Hepatic stellate cell (primary cell): ENCODE measurements at places on chromosomes 2 and 18.

DNA sequence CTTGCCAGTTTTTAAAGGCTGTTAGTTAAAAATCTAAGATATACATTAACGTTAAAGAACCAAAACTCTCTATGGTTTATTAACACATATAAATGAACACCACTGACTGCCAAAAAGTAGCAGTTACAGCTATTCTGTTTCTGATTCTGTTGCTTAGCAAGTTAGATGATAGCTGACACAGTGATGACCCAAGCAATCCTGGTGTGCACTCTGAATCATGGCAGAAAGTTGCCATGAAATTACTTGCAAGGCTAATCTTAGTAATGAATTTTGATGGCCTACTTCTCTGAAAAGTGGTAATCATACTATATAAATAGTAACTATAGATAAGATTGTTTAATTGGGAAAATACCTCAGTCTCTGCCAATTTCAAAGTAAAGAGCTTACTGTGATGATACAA, 57.7 kb downstream of the ROCK2 start:
- peak; percentile 33 for DNase-seq

DNA sequence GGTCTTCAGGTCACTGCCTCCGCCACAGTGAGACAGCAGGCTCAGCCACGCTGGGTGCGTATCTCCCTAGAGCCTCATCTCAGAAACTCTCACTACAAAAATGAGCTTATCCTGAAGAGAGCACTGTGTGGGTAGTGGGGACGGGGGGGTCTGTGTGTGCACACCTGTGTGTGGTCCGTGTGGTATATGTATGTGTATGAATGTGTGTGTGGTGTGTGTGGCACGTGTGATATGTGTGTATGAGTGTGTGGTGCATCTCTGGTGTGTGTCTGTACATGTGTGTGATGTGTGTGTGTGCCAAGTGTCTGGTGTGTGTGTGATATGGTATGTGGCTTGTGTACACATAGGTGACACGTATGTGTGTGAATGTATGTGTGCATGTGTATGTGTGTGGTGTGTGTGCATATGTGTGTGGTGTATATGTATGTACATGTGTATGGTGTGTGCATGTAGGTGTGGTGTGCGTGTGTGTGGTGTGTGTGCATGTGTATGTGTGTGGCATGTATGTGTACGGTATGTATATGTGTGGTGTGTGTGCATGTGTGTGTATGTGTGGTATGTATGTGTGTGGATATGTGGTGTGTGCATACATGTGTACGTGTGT, 332.2 kb downstream of the EIPR1 start:
- DNase-seq, result no peak

GRCh38 chr2:608711-609110, 68.5 kb downstream of the TMEM18 start:
- DNase-seq, result no peak

GRCh38 chr2:153311432-153311831, 167.1 kb downstream of the RPRM start:
- no peak for DNase-seq

- no peak for DNase-seq
Observed at GRCh38 chr2:134233728-134234136, 20.1 kb upstream of the MGAT5 start.

- DNase-seq, result no peak
Observed at GRCh38 chr2:188381614-188382013, 89.9 kb downstream of the GULP1 start.

- no peak for DNase-seq
Observed at GRCh38 chr2:120161190-120161589, 62.0 kb downstream of the TMEM185B start.

DNA sequence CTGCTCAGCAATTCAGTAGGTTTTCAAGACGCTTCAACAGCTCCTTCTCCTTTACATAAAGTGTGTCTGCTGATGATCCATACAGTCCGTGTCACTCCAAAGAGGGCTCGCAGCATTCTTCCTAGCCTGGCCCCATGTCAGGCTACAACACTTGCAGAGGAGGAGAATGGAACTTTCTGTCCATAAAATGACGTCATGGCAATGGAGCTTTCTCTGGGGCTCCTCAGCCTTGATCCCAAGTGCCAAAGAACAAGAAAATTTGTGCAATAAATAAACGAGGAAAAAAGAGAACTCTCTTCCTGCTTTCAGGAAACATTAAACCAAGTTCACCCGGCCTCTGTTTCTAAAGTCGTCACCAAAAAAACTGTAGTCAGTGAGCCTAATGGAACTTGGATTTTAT, 199.5 kb upstream of the MEIS1 start:
- no peak for DNase-seq

DNA sequence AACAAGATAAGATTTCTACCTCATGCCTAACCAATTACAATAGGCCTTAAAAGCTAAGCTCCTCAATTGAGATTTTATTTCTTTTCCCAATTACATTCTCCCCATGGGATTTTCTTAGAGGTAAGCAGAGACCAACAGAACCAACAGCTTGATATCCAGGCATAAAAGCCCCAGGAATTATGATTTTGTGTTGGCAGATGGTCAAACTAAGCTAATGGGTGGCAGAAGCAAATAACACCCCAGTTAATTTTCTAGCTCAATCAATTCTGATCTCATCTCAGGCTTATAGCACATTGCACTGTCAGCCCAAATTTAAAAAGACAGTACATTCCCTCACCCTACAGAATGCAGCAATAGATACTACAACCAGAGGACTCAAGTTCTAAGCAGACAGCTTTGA, 156.4 kb downstream of the NRXN1 start:
- no peak for DNase-seq

- no peak for DNase-seq
Observed at GRCh38 chr2:122800781-122801180, 1045.3 kb downstream of the TSN start.

DNA sequence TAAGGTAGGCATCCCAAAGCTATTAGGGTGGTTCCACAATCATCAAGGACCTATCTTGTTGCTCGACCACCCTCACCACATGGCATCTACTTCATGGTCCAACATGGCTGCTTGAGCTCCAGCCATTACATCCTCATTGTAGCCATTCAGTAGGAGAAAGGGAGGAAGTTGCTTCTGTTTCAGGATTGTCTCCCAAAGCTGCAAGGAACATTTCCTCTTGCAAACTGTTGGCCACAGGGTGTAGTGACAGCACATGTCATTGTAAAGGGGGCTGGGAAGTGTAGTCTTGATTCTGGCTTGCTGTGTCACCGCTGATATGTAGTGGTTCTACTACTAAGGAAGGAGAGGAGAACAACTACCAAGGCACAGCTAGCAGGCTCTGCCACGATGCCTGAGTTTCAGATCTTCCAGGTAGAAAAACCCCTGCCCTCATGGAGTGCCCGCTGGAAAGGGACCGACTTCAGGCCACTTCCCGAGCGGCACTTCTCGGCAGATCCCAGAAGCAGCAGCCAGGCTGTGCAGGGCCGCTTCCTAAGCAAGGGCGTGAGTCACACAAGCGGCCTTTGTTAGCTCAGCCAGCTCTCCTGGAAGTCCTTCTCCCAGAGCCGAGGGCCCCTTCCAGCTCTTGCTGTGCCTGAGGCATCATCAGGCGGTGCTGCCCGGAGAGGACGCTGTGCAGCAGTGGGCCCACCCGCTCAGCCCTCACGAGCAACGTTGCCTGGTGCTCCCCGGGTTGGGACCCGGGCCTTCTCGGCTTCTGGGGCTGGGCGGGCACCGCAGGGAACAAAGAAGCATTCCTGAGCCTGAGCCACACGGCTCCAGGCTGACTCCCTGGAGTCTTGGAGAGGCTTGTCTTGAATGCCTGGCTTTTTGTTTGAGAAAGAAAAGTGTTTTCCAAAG, 58.2 kb downstream of the HS6ST1 start:
- DNase-seq, result peak; percentile 16

DNA sequence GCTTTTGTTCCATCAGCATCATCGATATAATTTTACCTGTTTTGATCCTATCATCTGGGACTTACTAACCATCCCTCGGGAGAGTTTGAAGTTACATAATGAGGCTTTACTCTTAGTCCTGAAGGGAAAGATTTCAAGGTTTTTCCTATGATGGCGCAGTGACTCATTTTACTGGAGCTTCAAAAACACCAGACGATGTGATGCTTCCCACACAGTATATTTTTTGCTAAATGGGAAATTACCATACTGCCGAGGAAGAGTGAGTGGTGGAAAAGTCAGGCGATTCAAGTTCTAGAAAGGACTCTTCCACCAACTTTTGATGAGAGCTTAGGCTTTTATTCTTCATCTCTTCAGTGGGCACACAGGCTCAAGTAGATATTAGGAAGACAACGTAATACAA, 44.6 kb upstream of the GCG start:
- DNase-seq, result peak; percentile 11

GRCh38 chr2:25155401-25155800, 13.0 kb downstream of the POMC start:
- no peak for DNase-seq

GRCh38 chr2:215262741-215263362, 49.0 kb upstream of the ATIC start:
- no peak for DNase-seq

DNA sequence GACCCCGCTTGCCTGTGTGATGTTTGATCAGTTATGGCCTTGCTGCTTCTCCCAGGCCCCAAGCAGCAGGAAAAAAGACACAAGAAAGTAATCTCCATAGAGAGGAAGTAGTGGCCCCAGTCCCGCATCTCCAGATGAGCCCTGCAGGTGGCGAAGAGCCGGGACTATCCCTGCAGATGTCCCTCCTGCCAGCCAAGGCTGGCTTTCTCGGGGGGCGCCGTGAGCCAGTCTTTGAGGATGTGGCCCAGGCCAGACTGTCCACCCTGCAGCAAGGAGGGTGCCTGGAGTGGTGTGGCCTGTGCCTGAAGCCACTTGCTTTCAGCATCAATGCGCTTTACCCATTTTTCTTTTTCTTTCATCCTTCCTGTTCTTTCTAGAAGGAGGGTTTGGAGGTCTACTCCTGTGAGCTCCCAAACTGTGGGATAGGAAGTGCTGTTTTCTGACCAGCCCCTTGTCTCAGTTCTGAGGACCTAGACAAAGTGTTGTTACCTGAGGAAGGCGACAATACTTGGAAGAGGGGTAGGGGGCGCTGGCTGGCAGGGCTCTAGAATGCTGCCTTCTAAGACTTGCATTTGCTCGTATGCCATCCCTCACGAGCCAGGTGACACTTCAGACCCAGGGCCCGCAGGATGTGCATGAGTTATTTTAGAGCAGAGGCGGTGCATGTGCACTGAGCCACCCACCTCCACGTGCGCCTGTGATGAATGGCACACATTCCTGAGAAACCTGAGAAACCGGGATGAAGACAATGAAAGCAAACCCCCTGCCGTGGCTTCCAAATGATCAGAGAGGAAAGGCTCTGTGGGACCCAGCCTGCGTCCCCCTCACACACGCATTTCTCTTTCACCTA, 255.8 kb downstream of the FBXO15 start:
- no peak for DNase-seq

- DNase-seq, result no peak
Observed at GRCh38 chr2:29334706-29335105, 219.5 kb downstream of the CLIP4 start.

DNA sequence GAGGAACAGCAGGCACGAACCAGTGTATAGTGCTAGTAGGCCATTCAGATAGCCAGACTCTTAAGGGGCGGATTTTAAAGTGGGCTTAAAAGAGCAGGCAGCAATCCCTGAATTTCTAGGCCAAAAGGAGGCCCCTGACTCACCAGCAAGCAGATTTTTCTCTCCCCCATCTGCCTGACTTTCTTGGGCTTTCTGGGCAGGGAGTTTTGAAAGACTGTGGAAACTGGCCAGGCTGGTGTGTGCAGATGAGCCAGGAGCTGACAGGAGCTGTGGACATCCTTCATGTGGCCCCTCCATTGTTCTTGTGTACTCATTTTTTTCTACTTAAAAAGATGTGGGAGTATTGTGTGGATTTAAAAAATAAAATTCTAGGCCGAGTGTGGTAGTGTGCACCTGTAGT, 59.0 kb downstream of the GLI2 start:
- DNase-seq, result no peak

DNA sequence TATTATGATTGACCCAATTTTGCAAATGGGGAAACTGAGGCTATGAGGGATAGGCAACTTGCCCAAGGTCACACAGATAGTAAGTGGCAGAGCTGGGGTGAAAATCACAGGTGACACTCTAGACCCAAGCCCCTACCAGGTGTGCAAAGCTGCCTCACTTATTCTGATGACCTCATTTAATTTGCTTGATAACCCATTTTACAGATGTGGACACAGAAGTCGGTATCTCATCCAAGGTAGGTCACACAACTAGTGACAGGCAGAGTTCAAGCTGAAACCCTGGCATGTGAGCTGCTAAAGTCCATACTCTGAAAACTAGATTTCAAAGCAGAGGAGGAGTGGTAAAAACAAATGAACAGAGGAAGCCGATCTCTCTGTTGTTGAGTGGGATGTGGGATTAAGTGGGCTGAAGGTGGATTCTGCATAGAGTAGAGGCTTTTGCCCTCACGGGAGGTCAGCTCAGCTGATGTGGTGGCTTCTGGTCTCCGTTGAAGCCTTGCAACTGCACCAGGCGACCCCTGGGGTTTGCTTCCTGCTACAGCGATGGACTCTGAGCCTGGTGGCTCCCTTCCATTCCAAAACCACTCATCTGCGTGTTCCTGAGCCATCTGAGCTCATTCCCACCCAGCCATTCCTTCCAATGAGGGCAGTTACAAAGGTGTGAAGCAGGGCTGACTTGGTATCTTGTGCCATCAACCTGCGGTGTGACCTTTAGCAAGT, 164.3 kb upstream of the FHL2 start:
- no peak for DNase-seq

GRCh38 chr18:46615720-46616119, 41.3 kb downstream of the LOXHD1 start:
- DNase-seq, result no peak

GRCh38 chr2:144748443-144748842, 228.5 kb upstream of the ZEB2 start:
- DNase-seq, result no peak

DNA sequence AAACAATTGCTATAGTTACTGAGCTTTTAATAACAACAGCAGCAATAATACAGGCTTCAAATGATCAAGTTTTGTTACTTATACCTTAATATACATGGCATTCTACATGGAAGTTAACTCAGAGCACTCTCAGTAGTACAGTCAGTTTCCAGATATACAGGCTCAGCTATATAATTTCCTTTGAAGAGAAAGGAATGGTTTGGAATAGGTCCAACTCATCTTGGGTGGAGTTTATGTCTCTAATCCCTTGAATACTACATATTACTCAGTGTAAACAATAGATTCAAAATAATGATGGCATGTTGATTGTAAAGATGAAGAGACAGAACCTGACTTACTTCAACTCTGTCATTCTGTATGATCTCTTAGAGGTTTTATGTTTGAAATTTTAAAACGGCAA, 174.9 kb downstream of the EPHA4 start:
- no peak for DNase-seq

DNA sequence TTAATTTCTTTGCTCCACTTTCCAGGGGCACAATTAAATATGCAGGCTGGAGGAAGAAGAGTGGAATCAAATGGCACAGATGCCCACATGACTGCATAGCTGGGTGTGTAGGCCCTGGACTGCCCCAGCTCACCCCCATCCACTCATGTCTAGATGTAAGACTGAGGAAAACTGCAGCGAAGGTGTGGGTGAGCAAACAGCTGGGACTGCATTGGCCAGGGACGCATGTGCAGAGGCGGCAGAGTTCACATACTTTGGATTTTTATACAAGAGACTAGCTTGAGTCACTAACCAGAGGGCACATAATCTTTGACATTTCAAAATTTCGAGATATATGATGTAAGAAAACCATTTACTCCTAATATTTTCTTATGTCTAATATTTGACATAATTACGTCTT, 60.1 kb downstream of the SPIRE1 start:
- DNase-seq, result peak; percentile 67
